ENCODE measurements at places on chromosomes 4 and X.

- peak; percentile 10 for DNase-seq
Measured at GRCh38 chrX:26783512-26784225, 567.7 kb downstream of the MAGEB5 start.

- no peak for DNase-seq
Measured at GRCh38 chr4:78642934-78643333, 91.4 kb downstream of the ANXA3 start.

DNA sequence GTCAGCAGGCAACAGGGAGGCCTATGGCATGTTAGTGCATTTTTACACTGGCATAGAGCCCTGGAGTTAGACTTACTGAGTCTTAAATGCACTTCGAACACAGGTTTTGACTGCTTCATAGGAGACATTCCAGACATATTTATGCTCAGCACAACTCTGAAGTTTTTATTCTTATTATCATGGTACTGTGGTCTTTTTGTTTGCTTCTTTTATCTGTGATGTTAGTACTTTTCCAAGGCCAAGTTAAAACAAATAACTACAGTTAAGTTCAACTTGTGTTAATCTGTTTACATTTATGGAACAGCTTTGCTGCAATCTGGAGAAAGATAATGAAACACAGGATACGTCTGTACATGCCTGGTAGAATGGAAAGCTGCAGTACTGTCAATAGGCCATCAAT is 76.5 kb downstream of the COL4A5 start:
- no peak for DNase-seq

DNA sequence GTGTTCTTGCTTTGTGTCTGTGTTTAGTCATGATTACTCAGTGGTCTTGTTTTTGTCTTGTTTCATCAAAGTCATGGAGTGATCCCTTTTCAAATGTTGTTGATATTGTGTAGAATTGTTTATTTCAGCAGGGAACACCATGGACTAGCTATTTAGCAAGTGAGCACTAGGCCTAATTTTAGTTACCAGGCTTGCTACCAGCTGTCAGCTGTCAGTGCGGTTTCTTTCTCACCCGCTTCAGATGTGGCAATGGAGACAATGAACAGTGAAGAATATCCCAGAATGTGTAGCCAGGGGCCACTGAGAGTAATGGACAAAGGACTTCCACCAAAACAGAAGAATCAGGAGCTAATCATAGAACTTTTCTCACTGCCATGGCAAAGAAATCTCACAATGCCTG is 432.8 kb upstream of the FMR1 start:
- no peak for DNase-seq

DNA sequence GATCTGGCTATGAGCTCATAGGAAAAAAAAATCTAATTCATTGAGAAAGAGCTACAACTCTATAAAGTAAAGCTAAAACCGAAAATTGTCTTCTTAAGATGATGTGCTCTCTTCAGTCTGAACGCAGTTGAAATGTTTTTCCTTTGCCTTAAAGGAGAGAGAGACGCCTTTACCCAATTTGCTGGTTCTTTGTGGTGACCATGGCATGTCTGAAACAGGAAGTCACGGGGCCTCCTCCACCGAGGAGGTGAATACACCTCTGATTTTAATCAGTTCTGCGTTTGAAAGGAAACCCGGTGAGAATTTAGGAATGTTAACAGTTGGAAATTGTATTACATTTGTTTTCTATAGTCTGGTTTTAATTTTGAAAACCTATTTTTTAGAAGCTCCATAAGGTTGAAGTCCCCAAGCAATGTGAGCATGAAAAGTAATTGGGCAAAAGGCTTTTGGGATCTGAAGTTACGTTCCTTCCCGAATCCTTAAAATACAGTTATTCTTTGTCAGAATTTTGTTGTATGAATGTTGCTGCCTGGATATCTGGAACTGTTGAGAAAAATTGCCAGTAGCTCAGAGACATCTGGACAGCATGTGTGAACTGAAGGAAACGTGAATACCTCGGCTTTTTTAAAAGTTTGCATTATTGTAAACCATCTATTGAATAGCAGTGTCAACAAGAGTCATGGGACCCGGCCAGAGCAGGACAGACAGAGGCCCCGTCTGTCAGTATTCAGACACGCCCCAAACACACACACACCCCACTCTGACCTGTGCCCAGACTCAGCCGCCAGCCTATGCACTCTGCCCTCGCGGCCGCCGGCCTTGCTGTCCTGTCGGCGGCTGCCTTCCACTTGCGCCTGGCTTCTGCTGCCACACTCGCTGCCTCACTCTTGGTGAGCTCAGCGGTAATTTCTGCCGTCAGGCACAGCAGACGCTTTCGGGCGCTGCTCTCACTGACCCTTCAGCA is 9.9 kb downstream of the PIGG start:
- DNase-seq, result no peak

- DNase-seq, result no peak
Measured at GRCh38 chr4:27973056-27973455, 1112.4 kb downstream of the STIM2 start.

DNA sequence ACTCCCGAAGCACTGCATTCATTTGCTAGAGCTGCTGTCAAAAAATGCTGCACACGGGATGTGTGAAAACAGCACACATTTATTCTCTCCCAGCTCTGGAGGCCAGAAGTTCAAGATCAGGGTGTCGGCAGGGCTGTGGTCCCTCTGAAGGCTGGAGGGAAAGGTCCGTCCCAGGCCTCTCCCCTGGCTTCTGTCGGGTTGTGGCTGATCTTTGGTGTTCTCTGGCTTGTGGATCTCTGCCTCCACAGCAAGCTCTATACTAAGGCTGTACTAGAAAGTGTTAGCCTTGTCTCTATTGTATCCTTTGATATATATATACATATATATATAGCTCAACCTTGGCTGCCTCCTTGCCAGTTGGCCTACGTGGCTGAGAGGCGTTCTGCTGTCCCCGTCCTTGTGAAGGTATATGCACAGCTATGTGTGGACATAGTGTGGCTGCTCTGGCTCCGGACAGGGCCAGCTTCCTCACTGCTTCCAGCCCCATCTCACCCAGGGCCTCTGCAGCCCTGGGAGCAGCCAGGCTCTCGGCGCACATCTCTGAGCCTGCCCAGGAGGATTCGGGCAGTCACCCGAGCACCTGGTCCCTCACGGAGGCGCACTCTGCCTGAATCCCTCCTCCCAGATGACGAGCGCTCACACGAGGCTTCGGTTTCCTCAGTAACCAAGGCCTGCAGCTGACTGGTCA is 15.0 kb upstream of the DUSP9 start:
- no peak for DNase-seq

DNA sequence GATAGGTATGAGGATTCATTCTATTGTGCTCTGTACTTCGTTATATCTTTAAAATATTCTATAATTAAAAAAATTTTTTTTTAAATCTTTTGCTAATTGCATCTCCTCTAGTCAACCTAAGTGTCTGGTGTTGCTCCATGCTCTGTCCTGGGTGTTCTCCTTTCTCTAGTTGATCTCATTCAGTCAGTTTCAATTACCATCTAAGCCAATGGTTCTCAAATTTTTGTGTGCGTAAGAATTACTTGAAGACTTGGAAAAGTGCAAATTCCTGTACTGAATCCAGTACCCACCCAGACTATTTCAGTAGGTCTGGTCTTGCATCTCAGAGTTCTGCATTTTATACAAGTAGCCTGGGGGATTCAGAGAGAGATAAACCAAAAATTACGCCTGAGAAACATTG is 6.7 kb downstream of the TMPRSS11D start:
- DNase-seq, result no peak

DNA sequence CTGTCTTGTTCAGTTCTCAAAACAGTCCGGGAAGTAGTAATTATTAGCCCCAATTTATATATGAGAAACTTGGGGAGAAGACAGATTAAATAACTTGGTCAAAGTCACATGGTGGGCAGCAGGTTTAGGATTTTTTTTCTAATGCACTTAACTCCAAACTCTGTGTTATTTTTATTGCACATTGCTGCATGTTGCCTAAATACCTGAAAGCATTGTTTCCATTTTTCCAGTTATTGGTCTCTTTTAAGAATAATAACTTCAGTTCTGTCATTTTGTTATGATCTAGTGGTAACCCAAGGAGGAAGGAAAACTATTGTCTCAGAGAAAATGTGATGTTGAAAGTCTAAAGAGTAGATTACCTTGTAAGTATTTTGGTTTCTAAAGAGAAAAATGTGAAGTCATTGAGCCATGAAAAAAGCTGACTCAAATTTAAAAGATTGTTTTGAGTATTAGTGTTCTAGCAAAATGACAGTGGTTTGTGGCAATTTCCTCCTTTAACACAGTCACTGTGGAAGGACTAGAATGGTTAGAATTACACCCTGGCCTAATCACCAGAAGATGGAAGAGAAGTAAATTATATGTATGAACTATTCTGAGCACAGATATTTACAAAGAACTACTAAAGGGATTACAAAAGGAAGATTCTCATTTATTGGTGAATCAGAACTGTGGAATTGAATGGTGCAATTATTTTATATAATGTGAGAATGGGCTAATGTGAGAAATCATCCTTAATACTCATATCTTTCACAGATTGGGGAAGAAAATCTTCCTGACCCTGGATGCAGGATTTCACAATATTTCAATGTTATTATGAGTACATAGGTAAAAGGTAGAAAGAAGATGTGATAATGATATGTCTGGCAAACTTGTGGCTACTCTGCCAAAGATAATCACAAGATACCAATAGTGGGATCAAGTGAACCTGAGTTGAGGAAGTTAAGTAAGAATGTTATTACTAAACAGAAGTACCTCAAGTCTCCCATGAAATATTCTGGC is 21.7 kb upstream of the CXCL8 start:
- no peak for DNase-seq

DNA sequence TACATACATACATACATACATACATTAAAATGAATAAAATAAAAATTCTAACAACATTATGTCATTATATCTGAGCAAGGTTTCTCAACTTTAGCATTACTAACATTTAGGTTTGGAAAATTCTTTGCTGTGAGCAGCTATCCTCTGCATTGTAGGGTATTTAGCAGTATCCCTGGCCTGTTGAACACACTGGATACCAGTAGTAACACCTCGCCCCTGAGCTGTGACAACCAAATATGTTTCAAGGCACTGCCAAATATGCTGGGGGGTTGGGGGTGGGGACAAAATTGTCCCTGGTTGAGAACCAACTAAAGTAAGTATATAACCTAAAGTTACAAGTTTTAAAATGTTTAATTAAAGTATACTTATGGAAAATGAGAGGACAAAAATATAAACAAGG is 860.9 kb upstream of the FTHL17 start:
- DNase-seq, result no peak

DNA sequence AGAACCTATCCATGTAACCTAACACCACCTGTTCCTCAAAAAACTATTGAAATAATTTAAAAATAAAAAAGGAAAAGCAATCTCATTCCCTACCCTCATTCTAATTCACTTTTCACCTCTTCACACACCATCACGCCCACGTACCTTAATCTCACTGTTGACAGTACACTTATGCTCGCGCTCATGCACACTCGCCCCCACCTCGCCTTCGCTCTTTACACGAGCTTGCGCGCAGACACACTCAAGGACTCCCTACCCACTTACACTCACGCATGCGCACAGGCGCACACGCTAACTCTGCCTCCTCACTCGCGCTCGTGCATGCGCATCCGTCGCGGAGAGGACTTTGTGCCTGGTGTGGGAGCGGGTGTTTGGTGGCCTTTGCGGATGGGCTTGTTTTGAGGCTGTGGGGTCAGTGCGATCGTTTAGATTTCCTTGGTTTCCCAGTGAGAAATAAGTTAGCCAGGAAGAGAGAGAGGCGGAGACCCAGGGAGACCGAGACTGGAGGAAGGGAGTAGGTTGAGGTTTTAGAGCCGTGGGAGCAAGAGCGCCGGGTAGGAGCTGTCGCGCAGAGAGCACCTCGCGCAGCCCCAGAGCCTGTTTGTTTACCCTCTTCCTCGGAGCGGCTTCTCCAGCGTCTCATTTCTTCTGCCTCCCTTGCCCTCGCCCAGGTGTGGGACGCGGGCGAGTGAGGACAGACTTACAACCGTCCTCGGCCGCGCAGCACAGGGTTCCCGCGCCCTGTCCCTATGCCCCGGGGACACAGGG is 8.1 kb upstream of the GSX2 start:
- no peak for DNase-seq

- DNase-seq, result peak; percentile 74
Measured at GRCh38 chr4:102868781-102869568, at the start of gene CISD2. Gene CISD2 (plus strand): TSS chr4:102868992. CDS start chr4:102869085, 93 bp downstream.

- no peak for DNase-seq
Measured at GRCh38 chr4:102599886-102600285, 98.7 kb downstream of the NFKB1 start.

DNA sequence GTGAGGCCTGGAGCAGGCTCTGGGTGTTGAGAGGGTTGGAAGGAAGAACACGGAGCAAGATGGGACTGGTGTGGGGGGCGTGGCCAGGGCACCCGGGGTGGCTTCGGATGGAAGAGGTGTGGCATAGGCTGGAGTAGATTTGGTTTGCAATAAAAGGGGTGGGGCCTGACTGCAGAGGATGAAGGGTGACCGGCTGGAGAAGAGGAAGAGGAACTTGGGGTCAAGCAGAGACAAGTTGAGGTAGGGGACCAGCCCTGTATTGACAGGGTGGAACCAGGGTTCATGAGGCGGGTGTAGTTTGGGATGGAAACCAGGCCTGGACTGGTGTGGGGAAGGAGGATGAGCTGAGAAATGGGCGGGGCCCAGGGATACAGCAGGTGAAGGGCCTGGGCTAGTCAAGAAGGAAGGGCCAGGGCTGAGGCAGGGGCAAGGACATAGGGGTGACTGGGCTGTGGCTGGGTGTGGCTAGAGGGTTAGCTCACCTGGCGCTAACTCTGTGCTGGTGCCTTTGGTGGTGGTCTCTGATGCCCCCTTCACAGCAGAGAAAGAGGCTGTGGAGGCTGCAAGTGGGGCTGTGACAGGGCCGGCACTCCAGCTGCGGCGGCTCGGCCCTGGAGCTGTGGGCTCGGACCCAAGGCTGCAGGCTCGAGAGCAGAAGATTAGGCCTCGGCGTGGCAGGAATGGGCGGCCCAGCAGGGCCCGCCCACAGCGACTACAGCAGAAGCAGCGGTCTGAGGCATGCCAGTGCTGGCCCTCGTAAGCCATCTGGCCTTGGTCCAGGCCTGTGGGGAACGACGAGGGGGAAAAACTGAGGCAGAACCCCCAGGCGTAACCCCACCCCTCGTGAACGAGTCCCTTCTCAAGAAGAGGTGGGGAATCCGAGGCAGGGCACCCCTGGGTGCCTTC is 5.0 kb downstream of the PLP2 start:
- DNase-seq, result no peak

- DNase-seq, result peak; percentile 66
Measured at GRCh38 chr4:98290511-98290910, 29.3 kb downstream of the RAP1GDS1 start.

DNA sequence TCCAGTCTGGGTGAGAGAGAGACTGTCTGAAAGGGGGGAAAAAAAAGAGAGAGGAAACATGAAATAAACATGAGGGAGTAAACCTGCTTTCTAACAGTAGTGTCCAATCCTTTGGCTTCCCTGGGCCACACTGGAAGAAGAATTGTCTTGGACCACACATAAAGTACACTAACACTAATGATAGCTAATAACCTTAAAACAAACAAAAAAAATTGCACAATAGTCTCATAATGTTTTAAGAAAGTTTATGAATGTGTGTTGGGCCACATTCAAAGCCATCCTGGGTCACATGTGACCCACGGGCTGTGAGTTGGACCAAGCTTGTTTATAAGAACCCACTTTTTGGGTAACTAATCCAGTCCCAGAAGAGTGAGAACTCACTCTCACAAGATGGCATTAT is 30.3 kb downstream of the PDS5A start:
- no peak for DNase-seq
